ENCODE measurements at places on chromosomes 7 and 10.

DNA sequence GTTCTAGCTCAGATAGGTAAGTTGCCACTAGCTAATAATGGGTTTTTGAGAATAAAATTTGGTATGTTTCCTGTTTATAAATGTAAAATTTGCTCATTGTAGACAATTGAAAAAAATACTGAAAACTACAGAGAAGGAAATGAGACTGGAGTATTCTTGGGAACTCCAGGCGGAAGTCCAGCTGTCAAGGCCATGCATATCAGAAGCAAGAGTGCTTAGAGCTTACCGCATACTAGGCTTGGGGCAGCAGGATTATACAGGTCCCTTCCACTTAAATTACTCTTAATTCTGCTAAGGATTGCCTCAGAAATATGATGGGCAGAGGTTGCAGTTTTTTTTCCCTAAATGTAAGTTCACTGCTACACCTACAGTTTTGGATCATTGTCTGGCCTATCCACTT is 26.6 kb downstream of the UMAD1 start:
- ATAC-seq = no peak

DNA sequence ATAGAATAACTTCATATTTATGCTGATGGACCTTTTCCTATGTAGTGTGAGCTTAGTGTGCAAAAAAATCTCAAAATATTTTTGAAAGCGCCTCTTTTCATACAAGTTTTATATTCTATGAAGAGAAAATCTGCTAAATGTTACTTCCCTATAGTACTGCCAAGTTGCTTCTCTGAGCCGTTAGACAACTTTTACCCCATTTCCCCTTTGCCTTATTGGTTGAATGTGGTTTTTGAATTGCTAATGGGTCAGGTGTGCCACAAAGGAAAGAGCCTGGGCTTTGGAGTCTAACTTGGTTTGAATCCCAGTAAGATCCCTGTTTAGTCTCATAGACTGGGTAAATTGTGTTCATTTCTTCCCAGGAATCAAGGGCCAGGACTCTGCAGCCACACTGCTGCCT is 261.5 kb downstream of the SNX10 start:
- ATAC-seq = no peak

- ATAC-seq = no peak
Measured at GRCh38 chr7:73758581-73759138, 11.4 kb downstream of the CLDN3 start.

- no peak for ATAC-seq
Measured at GRCh38 chr7:341841-342638, 52.1 kb downstream of the FOXL3 start.

- no peak for ATAC-seq
Measured at GRCh38 chr7:132164558-132165125, 411.6 kb downstream of the PLXNA4 start.

- peak; percentile 64 for ATAC-seq
Measured at GRCh38 chr10:110686949-110687348, 42.8 kb downstream of the RBM20 start.

GRCh38 chr10:110340816-110341215 is 36.1 kb upstream of the SMNDC1 start:
- no peak for ATAC-seq

GRCh38 chr10:121661451-121661851 is 63.2 kb upstream of the FGFR2 start:
- ATAC-seq = no peak

DNA sequence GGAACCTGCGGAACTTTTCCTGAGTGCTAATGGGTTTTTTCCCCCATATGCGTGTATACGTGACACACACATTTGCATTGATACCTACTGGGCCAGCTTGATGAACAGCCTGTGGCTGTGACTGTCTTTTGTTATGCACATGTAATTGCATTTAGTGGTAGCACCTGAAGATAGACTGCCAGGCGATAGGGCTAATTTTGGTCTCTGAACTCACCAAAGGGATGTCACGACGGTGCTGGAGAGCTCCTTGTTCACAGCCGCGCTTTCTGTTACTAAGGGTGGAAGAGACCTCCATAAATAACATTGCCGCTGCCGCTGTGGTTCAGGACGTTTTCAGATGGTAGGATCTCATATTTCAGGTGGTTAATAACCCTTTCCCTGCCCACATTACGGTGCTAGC is 133.2 kb downstream of the CAMK1D start:
- no peak for ATAC-seq

DNA sequence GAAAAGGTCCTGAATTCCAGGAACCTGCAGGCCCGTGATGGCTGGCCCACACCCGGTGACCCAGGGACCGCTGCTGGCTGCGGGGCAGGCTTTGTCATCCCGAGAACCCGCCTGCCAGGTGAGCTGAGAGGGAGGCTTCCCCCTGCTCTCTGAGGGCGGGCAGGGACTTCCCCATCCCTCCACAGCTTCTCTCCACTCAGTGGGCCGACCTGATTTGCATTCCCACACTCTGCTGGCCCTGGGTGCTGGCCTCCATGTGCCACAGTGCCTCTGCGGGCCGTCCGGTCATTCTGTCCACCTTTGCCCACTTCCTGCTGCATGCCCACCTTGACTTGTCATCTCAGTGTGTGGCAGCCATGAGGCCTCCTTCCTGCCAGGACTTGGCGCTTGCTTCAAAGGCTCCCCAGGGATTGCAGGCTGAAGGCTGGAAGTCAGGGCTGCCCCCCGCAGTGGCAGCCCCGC is 35.3 kb downstream of the PALD1 start:
- ATAC-seq = no peak

- ATAC-seq = no peak
Measured at GRCh38 chr7:155837126-155837479, 24.8 kb upstream of the SHH start.

All from SK-N-SH treated with all-trans-retinoic acid at 6 μM for 48 hours (cell line).